ENCODE measurements at places on chromosomes 12 and 14. TPM values are rescaled to one million over a fixed set of nuclear protein-coding genes. Genes with fewer than 3 reads are reported as not detected.

The PKP2 gene
- 37.1 TPM for polyA plus RNA-seq

DNA sequence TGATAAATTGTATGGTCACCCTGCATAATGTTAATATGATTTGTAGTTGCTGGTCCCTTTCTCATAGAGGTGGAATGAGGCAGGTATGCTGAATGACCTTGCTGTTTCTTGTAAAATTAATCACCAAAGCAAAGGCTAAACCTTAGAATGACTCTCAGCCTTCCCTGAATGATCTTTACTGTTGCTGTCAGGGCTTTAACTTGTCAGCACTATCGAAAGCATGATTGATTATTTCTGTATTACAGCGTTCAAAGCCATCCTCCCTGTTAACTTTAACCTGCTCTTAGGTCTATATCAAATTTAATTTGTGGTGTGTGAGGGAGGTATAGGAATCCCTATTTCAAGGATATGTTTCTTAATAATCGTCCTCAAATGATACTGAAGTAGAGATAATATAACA, 23.1 kb downstream of the RASSF8 start:
- no peak for DNase-seq
- H3K4me3 ChIP-seq, result no peak overlapping the region
- no peak overlapping the region for H3K27ac ChIP-seq
- no peaks in the 10 kb centered on the region for H3K36me3 ChIP-seq
- peaks cover 3% of the 10 kb centered on the region for H3K4me1 ChIP-seq

DNA sequence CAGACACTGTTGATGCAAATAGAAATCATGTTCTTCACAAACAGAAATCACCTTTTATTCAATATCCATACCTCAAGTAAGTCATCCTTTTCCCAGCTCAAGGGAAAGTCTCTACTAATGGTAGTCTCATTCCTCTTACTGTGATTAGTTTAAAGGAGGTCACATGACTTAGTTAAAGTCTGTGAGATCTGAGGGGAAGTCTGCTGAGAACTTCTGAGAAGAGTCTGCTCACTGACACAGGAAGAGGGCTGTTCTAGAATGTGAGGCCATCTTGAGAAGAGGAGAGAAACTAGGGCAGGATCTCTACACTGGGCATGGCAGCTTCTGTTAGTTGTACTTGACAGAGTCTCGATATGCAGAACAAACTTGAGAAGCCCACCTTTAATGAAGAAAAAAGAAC, 146.8 kb downstream of the C12orf42 start:
- DNase-seq, result no peak
- no peak overlapping the region for H3K4me3 ChIP-seq
- no peaks in the 10 kb centered on the region for H3K27me3 ChIP-seq
- no peaks in the 10 kb centered on the region for H3K4me1 ChIP-seq

- H3K27ac ChIP-seq, result no peak overlapping the region
- no peaks in the 10 kb centered on the region for H3K27me3 ChIP-seq
- no peaks in the 10 kb centered on the region for H3K36me3 ChIP-seq
Measured at GRCh38 chr12:97452839-97453238, 9.8 kb upstream of the RMST start.

GRCh38 chr12:58732894-58733293, 187.4 kb downstream of the LRIG3 start:
- H3K27me3 ChIP-seq, result no peaks in the 10 kb centered on the region
- H3K4me3 ChIP-seq, result no peak overlapping the region
- no peak overlapping the region for H3K27ac ChIP-seq
- H3K4me1 ChIP-seq, result no peaks in the 10 kb centered on the region
- no peak for DNase-seq
- no peaks in the 10 kb centered on the region for H3K36me3 ChIP-seq

GRCh38 chr12:49951411-49952240, 1.1 kb downstream of the AQP2 start:
- DNase-seq, result no peak
- H3K4me1 ChIP-seq, result peaks cover under 1% of the 10 kb centered on the region
- peaks cover 33% of the 10 kb centered on the region for H3K27me3 ChIP-seq
- no peak overlapping the region for H3K4me3 ChIP-seq
- H3K36me3 ChIP-seq, result no peaks in the 10 kb centered on the region
- H3K27ac ChIP-seq, result no peak overlapping the region
